ENCODE measurements at places on chromosomes 16 and 17.

DNA sequence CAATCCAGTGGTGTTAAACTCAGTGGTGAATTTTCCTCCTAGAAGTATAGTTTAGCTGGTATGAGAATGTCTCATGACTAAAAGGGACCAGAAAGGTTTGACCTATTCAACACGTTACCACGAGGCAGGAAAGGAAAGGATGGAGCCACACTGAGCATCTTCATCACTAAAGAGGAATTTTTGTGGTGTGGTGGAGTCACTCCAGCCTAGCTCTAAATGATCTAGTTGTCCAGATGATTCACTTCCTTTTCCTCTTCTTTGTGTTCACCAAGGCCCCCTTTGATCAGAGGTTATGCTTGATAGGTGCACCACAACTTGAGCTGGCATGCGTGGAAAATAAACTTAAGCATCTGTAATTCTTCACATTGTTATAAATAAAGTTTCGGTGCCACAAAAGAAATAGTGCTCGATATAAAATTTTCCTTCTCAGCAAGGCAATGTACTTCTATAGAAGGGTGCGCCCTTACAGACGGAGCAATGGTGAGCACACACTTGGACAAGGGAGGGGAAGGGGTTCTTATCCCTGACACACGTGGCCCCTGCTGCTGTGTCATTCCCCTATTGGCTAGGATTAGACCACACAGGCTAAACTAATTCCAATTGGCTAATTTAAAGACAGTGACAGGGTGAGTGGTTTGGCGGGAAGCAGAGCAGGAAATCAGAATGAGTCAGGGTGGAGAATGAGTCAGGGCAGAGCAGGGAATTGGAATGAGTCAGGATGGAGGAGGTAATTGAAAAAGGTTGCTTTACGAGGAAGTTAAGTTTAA lies 254.6 kb downstream of the HS3ST3A1 start:
- no peak for DNase-seq

DNA sequence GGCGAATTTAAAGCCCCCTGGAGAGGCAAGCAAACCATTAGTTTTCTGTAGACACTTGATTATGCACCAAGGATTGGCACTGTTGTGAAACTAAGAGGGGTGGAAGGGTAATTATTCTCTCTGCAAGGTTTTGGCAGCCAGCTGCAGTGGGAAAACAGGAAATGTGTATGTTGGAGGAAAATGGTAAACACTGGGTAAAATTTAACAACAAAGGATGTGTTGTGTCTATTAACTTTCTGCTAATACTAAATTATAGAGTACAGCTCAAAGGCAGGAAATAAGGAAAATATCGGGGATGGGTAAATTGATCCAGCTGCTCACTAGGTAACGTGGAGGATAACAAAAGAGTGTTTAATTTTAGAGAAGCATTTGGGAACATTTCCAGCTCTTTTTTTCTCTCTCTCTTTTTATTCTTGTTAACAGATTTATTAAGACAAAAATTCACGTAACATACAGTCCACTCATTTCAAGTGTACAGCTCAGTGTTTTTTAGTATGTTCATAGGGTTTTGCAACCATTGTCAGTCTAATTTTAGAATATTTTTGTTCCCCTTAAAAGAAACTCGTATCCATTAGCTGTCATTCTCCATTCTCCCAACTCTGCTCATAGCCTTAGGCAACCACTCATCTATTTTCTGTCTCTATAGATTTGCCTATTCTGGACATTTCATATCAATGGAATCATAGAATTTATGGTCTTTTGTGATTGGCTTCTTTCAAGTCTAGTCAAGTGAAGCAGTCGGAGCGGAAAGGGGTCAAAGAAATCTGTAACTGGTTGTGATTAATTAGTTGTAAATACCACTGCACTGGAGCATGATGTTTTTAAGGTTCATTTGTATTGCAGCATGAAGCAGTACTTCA lies 41.8 kb downstream of the TANGO6 start:
- DNase-seq = no peak

DNA sequence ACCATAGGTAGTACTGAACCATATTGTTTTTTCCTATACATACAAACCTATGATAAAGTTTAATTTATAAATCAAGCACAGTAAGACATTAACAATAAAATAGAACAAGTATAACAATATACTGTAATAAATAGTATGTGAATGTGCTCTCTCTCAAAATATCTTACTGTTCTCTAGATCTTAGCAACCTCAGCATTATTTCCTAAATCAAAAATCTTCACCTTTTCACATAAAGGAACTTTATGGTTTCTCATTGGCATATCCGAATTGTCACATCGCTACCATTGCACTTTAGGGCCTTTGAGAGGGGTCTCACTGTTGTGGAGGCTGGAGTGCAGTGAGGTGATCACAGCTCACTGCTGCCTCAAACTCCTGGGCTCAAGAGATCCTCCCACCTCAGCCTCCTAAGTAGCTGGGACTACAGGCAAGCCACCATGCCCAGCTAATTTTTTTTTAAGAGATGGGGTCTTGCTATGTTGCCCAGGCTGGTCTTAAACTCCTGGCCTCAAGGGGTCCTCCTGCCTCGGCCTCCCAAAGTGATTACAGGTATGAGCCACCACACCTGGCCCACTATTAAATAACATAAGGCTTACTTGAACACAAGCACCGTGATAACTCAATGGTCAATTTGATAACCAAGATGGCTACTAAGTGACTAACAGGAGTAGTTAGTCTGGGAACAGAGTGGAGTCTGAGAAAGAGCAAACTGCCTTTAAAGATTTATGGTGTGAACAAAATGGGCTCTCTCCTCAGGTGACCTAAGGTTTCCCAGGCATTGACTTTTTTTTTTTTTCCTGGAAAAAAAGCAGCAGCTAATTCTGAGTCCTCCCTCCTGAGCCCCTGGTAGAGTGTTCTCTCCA lies 2.9 kb upstream of the TMEM97 start:
- DNase-seq = no peak

GRCh38 chr16:17368446-17368845 lies 102.3 kb downstream of the XYLT1 start:
- no peak for DNase-seq

- no peak for DNase-seq
Measured at GRCh38 chr16:51734220-51734619, 583.1 kb upstream of the SALL1 start.

GRCh38 chr17:62565817-62566216 lies 61.7 kb upstream of the MRC2 start:
- no peak for DNase-seq

DNA sequence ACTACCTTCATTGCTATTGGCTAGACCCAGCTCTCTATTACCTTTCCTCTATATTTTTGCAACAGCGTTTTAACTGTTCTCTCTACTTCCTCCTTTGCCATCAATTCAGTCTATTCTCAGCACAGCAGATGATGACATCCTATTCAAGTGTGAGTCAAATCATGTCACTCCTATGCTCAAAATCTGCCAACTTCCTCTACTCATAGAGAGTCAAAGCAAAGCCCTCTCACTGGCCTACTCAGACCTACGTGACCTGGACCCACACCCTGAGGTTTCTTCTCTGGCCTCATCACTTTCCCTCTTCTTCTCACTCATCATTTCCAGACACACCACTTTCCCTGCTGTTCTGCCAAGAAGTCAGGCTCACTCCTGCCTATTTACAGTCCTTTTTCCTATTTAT lies 289.0 kb upstream of the AXIN2 start:
- no peak for DNase-seq

GRCh38 chr16:85565801-85566526 lies 47.2 kb upstream of the GSE1 start:
- DNase-seq = no peak

- no peak for DNase-seq
Measured at GRCh38 chr17:46819906-46820351, 1.4 kb upstream of the WNT3 start.

GRCh38 chr17:60106340-60107059 lies 27.8 kb upstream of the HEATR6 start:
- DNase-seq = no peak

DNA sequence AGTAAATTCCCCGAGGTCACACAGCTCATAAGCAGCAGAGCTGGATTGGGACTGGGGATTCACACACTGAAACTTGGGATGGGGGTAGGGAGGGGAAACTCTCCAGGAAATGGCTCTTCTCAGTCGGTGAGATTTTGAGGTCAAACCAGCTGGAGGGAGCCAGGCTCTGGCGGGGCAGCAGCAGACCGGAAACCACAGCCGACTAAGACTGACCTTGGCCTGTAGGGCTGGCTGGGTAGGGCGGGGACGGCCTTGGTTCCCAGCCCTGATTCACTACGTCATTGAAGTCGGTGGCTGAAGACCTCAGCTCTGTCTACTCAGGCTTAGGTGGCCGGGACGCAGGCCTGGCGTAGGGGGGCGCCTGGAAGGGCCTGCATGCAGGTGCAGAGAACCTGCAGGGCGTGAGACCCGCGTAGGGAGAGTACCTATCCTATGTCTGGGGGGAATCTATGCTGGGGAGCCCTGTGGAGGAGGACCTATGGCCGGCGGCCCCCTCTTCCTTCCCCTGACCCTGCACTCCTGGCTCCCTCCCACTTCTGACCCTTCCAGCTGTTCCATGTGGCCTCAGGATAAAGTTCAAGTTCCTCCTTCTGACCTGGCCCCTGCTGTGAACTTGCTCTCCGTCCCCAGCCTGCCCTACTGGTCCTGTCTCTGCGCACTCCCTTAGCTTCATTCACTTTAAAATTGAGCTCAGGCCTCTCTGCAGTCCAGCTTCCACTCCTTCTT lies 11.9 kb upstream of the SLC4A1 start:
- DNase-seq = no peak

DNA sequence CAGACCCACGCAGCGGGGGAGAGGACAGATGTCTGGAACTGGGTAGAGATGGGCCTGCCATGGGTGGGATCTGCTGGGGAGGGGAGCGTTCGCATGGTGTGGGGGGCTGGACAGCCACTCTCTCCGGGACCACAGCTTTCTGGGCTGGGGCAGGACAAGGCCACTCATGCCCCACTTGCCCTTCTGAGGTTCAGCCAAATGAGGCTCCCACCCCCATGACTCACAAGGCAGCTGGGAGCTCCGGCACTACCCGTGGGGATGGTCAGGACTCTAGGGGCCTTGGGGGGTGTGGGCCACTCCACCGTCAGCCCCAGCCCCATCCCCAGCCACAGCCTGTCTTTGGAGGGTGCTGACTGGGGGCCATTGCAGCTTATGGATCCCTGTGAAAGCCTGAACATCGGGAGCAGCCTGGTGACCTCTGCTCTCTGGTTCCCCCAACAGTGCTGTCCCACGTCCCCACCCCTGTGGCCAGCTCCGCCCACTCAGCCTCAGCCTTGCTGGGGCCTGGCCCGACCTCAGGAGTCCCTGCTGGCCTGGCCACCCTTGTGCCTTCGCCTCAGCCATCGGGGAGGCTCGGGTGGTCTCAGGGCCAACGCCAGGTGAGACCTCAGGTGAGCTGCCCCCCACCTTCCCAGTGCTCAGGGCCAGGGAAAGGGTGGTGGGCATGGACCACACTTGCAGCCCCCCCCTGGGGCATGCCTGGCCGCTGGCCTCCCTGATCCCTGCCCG lies 4.7 kb upstream of the CDH15 start:
- no peak for DNase-seq

- no peak for DNase-seq
Measured at GRCh38 chr17:41844971-41845370, 7.3 kb downstream of the KLHL10 start.

DNA sequence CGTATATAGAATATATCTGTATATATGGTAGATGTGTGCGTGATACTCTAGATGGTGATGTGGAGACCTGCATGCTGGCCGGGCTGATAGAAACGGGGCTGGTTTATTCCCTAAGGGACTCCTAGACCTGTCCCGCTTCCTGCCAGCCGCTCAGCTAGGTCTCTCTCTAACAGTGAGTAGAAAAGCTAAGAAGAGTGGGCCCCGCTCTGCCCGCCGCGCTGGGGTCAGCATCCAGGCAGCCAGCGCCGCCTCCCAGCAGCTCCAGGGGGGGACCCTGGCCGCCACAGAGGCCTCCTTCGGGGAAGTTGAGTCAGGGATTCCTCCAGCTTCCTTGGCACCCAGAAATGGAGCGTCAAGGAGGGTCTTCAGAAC lies 9.4 kb downstream of the CYGB start:
- DNase-seq = no peak

- peak; percentile 47 for DNase-seq
Measured at GRCh38 chr17:77315551-77316190, 174.9 kb downstream of the SEC14L1 start.

DNA sequence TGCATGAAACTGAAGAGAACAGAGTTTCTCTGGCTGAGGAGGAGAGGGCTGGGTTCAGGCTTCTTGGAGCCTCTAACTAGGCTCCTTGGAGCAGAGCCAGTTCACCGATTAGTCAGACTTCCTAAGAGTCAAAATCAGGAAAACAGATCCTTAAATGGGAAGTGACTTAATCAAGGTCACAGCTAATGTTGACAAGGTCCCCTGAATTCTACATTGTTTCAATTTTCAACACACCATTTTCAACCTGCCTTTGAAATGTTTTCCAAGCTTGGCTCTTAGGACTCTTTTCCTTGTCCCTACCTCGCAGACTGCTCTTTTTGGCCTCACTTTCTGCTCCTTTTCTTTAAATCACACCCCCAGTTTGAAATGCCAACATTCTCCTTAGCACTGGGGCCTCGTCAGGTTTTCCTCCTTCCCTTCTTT lies 16.3 kb downstream of the MYL4 start:
- no peak for DNase-seq
